ENCODE measurements at places on chromosomes 1 and 21.

DNA sequence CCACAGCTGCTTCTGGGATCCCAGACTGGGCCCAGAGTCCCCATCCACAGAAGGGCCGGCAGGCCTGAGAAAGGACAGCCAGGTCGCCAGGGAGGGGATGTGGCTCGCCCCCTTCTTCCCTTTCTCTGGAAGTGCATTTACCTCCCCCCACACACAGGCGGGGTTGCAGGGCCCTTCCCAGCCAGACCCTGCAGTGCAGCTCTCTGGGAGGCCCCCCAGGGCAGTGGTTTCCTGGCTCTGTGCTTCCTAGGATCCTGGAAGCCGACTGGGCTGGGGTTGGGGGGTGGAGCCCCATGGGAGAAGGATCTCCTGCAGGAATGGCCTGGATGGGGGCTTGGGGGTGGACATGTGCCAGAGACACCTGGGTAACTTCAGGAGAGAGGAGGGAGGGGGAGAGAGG, 4.2 kb upstream of the COL6A1 start:
- no peak for DNase-seq

- no peak for DNase-seq
Observed at GRCh38 chr21:41258617-41259016, 58.0 kb upstream of the FAM3B start.

DNA sequence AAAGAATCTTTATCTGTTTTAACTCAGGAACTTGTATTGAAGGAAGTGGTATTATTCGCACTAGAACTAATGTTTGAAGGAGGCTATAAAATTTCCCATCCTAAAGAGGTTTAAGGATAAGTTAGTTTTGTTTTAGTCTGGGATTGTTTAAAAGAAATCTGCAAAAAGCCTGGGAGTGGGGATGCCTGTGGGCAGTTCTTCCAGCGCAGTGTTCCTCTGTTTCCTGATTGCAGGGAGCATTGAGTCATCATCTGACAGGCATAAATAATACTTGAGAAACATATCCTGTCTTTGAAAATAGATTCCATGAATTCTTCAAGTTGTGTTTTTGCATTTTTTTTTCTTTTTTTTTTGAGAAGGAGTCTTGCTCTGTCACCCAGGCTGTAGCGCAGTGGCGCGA, 350.8 kb upstream of the PTBP2 start:
- no peak for DNase-seq

DNA sequence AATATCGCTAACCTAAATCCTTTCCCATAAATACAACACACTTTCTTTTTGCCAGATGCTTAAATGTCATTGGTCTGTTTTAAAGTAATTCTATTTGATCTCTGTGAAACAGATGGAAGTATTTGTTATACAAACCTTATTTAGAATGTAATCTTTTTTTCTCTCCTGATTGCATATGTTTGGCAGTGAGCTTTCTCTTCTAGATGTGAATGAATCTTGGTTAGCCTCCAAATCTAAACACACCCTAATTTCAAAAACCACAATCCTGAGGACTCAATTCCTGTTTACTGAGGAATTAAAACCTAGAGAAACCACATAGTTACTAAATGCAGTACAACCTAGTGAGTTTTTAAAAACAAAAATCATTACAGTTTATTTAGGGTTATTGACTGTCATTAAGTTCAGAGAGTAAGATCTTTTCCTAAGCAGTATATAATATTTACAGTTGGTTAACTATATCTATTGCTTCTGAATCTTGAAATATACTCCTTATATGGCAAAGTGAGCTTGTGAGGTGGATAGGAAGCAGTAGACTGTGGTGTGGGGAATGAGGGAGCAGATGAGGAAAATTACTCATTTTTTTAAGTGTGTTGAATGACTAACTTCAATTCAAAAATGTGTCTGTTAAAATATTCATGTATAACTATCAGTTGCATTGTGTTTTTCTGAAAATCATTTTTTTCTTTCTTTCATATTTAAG, 218.7 kb downstream of the FMN2 start:
- no peak for DNase-seq

GRCh38 chr21:45494851-45495680, 47.2 kb downstream of the SLC19A1 start:
- no peak for DNase-seq

DNA sequence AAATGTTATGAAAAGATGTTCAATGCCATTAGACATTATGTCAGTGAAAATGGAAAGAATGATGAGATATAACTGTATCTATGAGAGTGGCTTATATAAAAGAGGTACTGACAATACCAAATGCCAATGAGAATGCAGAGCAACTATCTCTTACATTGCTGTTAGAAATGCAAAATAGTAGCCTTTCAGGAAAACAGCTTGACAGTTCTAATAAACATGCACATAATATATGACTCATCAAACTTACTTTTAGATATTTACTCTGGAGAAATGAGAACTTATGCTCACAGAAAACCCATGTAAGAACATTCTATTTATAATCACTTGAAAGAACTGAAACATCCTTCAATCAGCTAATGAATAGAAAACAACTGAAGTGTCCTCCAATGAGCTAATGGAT, 996.7 kb upstream of the ADGRL4 start:
- DNase-seq: no peak

DNA sequence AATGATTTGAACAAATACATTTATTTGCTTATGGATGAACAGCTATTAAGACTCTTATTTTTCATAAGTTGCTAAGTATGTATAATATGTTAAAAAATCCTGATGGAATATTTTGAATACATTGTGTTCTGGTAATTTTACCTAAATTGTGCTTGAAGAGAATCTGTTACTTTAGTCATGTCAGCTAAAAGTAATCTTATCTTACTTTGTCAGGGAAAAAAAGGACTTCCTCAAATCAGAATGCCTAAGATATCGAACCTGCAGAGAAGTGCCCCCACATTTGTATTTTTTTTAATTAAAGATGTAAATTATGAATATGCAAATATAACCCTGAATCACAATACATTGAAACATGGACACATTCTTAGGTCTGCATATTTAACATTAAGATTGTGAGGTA, 1331.7 kb downstream of the MRPL39 start:
- DNase-seq: no peak

DNA sequence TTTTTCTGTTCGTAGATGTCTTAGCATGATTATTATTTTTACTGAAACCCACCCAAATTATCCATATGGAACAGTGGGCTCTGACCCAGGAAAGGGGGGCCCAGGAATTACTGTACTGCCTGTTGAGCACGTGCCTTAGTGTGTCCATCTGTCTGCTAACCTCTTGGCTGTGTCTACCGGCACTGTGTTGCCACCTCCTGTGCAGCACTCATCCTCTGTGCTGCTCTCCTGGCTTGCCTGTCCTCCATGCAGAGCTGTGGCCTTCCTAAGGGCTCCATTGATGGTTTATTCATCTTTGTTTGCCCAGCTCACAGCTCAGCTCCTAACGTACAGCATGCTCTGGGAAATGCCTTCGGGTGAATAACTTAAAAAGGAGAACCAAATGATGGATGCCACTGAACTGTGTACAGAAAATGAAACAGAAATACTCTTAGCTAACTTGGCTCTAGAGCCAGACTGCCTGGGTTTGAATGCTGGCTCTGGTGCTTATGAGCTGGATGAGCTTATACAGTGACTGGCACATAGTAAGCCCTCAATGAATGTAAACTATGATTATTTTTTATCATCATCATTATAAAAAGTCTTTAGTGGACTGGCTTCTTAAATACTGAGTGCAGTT, 11.4 kb upstream of the RPTN start:
- no peak for DNase-seq

GRCh38 chr1:1033009-1033587, 13.2 kb downstream of the AGRN start:
- peak; percentile 72 for DNase-seq

- DNase-seq: no peak
Observed at GRCh38 chr21:15774590-15774989, 44.8 kb downstream of the USP25 start.

All from hematopoietic multipotent progenitor cell treated with erythropoietin and hydrocortisone succinate and interleukin-3 and kit ligand, for 8 days (in vitro differentiated cells).